ENCODE measurements at places on chromosomes 12 and 14.

DNA sequence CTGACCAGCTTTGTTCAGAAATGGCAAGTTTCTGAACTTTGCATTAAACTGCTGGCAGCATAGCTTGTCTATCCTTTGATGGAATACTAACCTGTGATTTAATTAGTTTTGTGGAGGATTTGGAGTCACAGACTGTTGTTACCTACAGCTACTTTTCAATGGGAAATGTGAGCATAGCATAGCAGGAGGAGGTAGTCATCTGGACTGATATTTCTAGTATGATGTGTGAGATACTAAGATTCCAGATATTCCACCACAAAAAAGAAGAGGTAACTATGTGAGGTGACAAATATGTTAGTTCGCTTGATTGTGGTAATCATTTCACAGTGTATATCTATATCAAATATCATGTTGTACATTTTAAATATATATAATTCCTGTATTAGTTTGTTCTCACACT, 833.0 kb downstream of the SLC6A15 start:
- no peak for DNase-seq

DNA sequence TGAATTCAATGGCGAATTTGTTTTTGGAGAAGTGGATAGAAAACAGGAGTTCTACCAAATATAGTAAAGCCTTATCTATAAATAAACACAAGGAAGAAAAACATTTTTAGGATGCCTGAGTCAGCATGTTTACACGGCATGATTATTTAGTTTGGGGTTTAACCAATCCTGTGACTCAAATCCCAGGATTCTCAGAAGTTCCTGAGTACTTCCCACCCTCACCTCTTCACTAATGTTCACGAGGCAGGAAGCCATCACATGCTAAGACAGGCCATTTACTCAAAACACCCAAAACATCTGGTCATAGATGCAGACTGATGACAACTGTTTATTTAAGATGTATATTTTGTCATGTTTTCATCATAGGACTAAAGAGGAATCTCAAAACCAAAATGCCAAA, 3.4 kb upstream of the GLRX5 start:
- DNase-seq, result no peak

GRCh38 chr12:109009766-109010165, 11.1 kb downstream of the SVOP start:
- DNase-seq, result no peak

DNA sequence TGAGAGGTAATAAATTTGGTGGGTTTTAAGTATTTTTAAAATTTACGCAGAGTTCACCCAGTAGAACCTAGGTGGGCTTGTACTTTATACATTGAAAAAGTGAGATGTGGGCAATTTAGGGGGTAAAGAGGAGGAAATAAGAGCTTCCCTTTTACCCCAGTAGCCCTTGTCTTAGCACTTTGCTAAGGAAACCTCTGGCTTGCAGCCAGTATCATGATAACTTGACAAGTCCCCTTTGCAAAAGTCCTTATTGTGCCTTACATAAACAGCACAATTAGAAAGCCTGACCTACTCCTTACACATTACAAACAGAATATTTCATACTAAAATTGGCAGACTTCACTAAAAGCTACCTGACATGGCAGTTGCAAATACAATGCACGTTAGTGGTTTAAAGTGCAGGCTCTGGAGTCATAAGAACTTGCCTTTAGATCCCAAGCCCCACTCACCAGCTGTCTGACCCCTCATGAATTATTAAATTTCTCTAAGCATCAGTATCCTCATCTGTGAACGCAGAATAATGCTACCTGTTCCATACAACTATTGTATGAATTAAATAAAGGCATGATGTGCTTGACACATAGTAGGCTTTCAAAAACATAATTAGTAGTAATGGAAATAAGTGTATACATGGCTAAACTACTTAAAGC, 53.2 kb upstream of the NELL2 start:
- DNase-seq, result no peak

DNA sequence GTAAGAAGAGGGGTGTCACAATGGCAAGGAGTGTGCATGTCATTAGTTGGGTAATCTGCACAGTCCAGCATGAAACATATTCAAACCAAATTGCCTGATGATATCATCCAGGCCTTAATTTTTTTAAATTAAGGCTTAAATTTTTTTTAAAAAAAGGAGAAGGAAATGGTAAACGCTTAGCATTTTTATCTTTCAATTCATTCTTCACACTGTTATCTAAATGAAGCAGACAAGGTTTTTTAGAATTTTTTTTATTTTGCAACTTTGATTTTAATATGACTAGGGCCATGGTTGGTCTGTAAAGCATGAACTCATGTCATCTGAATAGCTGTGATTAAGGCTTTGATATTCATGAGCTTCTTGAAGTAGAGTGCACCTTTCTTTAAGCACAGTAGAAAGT, 362.5 kb downstream of the SYT1 start:
- no peak for DNase-seq

- DNase-seq, result no peak
Measured at GRCh38 chr14:67263499-67264149, 22.4 kb downstream of the PALS1 start.

- DNase-seq, result no peak
Measured at GRCh38 chr12:80015660-80016059, 80.8 kb upstream of the PPP1R12A start.

- DNase-seq, result no peak
Measured at GRCh38 chr14:91232052-91232451, 12.5 kb downstream of the GPR68 start.

GRCh38 chr14:39232554-39233415, 930 bp upstream of the MIA2 start:
- no peak for DNase-seq

DNA sequence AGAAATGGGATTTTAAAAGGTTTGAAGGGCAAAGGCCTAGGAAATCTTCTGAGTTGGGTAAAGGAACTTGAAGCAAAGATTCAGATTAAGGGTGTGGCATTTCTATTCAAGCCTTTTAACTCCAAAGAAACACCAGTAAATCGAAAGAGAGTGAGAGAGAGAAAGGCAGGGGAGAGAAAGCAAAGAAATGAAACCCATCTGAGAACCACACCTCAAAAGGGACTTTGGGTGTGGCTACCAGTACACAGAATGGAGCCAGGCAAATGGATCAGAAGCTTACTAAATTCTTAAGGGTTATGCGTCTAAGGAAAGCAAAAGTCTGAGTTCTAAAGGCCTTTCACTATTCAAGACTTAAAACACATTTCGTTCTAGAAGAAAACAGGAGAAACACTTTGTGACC, 277.4 kb downstream of the BCL11B start:
- no peak for DNase-seq

GRCh38 chr12:109597795-109598427, 24.3 kb downstream of the MVK start:
- peak; percentile 23 for DNase-seq

Measured in stimulated activated CD8-positive, alpha-beta memory T cell treated with anti-CD3 and anti-CD28 coated beads, Interleukin-4, amount 100 ng/mL, for 1 hour (primary cell).